ENCODE measurements at places on chromosomes 11 and 22. TPM values are rescaled to one million over a fixed set of nuclear protein-coding genes. Genes with fewer than 3 reads are reported as not detected.
A peak's percentile ranks its signal among the peaks of the same experiment; 100 is the strongest.

IL18 gene
- 1.9 TPM for total RNA-seq

SMC1B gene
- not detected for total RNA-seq

CKAP5 gene
- total RNA-seq, result 69.4 TPM

GRCh38 chr11:116030697-116031331 lies 526.6 kb upstream of the CADM1 start:
- DNase-seq, result no peak

- DNase-seq, result no peak
Observed at GRCh38 chr11:43459246-43459645, 100.5 kb downstream of the TTC17 start.

DNA sequence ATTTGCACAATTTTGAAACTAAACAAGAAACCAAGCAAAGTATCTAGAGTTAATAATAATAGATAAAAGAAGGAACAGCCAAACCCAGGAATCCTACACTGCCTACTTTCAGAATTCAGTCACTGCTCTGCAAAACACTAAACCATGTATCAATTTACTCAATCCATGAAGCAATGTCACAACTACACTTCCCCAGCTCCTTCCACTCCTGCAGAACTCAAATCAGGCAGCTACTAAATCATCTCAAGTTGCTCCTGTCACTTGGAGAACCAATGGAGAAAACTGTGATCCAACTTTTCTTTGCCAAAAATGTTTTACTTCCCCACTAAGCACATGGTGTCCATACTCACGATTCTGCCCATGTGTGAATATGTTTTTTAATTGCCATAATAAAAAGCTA lies 24.9 kb upstream of the C11orf58 start:
- DNase-seq, result no peak

DNA sequence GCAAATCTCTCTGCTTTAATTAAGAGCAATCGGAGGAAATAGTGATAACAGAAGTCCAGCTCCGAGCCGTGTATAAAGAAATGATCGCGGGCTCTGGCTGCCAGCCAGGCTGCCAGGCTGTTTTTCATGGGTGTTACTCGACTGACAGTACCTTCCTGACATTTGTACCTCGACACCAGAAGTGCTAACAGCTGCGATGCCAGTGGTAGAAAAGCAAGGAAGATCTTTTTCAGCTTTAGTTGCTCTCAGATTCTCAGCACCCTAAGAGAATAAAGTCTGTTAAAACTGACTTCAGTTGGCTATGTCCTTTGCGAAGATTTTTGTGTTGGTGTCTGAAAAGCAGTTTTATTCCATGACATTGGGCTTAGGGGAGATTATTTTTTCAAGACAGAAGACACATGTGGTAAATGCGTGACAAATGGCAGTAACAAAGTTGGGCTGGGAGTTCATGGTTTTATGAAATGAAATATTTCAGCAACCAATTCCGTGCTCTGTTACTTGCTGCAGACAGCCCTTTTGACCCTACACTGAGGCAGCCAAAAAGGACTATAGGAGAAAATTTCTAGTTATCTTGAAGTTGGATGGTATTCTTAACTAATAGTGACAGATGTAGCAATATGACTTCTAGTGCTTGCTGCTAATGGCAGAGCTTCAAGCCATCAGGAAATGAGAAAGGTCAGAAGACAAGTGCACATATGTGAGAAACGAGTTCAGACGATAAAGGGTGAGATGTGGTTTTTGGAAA lies 296.2 kb downstream of the CNTN5 start:
- peak; percentile 66 for DNase-seq

DNA sequence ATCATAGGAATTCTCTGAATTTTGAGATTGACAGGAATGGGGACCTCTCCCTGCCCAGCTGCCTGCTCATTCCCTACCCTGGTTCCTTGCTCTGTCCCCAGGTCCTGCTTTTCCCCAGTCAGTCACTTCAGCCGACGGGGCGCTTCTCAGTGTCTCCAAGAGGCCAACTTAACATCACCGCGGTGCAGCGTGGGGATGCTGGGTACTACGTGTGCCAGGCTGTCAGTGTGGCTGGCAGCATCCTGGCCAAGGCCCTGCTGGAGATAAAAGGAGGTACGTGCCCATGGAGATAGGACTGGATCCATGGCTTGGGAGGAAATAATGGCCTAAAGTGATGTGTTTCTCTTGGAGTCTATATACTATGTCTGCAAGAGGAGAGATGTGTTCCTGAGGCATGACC lies 7.0 kb downstream of the ROBO3 start:
- peak; percentile 25 for DNase-seq

DNA sequence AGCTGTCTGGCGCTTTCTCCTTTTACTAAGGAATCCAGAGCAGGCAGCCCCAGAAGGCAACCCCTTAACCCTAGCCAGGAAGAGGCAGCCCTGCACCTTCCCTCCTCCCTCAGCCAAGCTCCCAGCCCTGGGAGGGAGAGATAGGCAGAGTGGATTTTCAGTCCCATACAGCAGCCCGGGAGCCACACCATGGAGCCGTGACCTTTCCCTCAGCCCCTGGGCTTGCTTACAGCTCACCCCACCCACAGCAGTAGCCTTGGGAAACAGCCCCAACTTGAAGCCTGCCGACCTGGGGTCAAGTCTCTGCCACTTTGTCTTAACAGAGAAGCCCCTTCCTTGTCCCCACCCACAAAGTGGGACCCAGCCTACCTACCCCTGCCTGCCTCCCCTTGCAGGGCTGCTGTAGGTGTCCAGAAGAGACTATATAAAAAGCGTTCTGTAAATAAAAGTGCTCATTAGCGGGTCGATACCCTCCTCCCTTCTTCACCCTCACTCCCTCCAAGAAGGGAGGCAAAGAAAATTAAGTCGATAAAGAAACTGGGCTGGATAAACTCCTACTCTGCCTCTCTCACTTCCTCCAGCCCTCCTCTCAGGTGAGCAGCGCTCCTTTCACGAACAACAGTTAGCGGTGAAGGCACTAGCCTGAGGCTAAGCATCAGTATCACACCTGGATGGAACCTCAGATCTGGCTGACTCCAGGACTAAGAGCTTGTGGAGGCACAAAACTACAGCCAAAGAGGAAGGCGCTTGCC lies 4.2 kb downstream of the TST start:
- DNase-seq, result no peak

Measured in Right ventricle myocardium superior (tissue), 1 donor.